DMS79 (cell line): ENCODE measurements at places on chromosomes 7 and 10.

DNA sequence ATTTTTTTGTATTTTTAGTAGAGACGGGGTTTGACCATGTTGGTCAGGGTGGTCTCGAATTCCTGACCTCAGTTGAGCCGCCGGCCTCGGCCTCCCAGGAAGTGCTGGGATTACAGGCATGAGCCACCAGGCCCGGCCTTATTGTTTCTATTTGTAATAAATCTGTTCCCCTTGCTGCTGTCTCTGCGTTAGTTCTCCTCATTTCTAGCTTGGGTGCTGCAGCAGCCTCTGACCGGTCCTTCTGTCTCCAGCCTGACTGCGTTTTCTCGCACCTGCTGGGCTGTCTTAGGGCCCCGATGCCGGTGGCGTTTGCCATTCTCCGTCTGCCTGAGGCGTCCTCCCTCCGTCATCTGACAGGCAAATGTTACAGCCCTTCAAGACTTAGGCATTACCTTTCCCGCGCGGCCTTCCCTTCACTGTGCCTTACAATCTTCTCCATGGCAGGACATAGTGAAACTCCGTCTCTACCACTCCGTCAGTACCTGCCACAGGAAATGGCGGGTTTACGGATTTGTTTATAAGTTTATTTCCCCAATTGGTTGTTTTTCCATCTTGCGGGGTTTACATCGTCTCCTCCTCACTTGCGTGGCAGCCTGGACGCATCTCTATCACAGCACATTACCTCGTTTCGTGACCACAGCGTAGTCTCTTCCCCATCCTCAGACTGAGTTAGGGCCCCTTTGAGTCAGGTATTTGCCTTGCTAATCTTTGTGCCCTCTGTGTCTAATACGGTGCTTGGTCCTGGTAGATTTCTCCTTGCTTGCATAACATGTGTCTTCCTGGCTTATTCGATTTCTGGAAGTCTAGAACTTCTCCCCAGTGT lies 2.3 kb upstream of the GIMAP8 start:
- no peak for DNase-seq

- DNase-seq = no peak
Observed at GRCh38 chr10:95767884-95768556, 12.1 kb downstream of the ENTPD1 start.

GRCh38 chr7:47401611-47402570 lies 180.0 kb downstream of the TNS3 start:
- no peak for DNase-seq

- no peak for DNase-seq
Observed at GRCh38 chr7:121576148-121576917, 180.2 kb upstream of the FAM3C start.

- DNase-seq = no peak
Observed at GRCh38 chr10:44947371-44948152, 12.0 kb upstream of the RASSF4 start.

GRCh38 chr10:11863353-11864109 lies 40.4 kb downstream of the PROSER2 start:
- no peak for DNase-seq

- DNase-seq = no peak
Observed at GRCh38 chr10:33192190-33192589, 142.3 kb downstream of the NRP1 start.

GRCh38 chr10:7872041-7872442 lies 53.7 kb downstream of the TAF3 start:
- no peak for DNase-seq

- no peak for DNase-seq
Observed at GRCh38 chr10:119728172-119728800, 2.4 kb downstream of the INPP5F start.

DNA sequence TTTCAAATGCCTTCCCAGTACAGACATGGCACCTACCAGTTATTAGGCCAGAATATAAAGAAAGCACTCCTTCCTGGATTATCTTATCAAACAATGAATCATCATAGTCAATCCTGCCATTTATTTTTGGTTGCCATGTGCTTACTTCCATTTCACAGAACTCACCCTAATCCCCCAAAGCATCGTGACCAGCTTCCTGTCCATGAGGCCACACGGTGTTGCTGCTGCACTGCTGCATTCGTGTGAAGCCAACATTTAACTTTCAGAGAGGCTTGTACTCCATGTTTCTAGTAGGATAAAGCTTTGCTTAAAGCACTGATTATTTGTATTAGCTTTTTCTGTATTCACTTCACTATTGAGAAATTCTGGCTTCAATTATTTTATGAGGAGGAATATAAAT lies 14.4 kb downstream of the COL28A1 start:
- no peak for DNase-seq

DNA sequence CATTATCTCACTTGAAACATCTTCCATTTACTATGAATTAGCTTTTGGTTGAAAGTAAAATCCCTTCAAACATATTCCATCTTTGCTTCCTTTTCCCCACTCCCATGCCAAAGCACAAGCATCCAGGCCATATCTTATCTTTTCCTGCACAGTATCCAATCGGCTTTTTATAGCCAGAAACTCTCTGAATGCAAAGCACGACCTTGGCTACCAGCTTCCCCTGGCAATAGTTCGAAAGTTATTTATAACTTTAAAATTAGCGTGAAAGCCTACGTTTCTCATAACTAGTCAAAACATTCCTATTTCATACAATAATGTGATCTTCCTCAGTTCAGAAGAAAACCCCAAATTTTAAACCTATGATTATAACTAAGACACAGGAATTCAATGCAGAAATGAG lies 440 bp downstream of the CTNNA3 start:
- DNase-seq = no peak

DNA sequence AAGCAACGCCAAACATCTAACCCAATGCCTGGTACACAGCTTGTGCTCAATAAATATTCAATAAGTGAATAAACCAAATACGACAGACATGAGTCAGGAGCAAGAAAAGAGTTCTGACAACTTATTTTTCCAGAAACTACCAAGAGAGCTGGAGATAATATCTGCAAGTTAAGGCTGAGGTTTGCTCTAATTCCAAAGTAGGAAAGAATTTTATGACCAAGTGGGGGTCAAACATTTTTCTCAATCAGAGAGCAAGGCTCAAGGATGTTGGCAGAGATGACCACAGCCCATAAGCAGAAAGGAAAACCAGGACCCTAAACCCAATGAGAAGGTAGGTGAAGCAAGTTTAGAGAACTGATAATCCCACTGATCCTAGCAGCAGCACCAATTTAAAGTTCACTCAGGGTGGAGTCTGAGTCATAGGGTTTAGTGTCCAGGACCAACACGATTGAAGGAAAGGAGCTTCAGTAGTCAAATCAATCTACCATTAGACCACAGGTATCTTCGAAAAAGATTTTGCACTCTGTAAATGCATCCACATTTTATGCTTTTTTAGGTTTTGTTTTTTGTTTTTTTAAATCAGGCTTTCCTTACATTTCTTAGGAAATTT lies 49.3 kb upstream of the KCNIP2 start:
- DNase-seq = no peak

GRCh38 chr10:113819989-113820388 lies 33.9 kb downstream of the DCLRE1A start:
- no peak for DNase-seq
